ENCODE measurements at places on chromosomes 4 and X.

DNA sequence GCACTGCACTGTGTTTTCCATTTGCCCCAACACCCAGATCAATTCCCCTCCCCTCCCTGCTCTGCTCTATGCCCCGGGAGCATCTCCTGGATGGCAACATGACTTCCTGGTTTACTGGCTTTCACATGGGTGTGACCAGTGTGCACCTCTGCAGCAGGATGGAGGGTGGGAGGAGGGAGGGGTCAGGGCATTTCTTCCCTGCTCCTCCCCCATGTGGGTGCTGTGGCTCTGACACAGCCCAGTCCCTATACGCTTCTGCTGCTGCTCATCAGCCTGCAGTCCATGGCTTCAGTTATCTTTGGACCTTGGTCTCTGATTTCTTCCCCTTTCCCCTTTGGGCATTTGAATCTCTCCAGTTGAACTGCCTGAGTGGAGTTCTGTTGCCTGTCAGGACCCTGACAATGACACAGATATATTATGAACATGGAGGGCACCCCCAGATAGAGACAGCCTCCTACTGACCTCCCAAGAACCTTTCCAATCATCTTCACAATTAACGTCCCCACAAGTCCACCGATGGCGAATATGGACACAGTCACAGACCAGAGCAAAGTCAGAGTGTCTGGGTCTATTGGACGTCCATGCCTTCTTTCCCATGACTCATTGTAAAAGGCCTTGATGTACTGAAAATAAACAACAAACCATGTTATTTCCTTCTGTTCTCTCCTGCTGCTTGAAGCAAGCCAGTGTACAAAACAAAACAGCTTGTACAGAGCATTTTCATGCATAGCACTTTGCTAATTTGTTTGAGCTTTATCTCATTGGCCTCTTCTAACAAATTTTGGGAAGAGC lies 24.8 kb downstream of the SLC2A9 start:
- DNase-seq: no peak

GRCh38 chr4:55251896-55252295 lies 94.1 kb upstream of the SRD5A3 start:
- no peak for DNase-seq

DNA sequence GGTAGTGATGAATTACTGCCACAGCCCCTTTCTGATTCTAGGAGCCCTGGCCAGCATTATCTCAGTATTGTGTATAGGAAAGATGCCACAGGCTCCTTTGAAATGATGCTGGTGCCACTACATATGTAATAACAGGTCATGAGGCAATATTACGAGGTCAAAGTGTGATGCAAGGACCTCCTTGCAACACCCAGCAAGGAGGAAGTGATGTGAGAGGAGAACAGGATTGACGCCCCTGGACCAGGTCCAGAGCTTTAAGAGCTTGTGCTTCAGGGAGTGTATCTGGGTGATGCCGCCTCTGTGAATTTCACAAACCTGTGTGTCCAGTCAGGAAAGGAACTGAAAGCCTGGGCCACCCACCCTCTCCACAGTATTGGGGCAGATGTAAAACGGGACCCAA lies 261.8 kb downstream of the MID1IP1 start:
- peak; percentile 89 for DNase-seq

DNA sequence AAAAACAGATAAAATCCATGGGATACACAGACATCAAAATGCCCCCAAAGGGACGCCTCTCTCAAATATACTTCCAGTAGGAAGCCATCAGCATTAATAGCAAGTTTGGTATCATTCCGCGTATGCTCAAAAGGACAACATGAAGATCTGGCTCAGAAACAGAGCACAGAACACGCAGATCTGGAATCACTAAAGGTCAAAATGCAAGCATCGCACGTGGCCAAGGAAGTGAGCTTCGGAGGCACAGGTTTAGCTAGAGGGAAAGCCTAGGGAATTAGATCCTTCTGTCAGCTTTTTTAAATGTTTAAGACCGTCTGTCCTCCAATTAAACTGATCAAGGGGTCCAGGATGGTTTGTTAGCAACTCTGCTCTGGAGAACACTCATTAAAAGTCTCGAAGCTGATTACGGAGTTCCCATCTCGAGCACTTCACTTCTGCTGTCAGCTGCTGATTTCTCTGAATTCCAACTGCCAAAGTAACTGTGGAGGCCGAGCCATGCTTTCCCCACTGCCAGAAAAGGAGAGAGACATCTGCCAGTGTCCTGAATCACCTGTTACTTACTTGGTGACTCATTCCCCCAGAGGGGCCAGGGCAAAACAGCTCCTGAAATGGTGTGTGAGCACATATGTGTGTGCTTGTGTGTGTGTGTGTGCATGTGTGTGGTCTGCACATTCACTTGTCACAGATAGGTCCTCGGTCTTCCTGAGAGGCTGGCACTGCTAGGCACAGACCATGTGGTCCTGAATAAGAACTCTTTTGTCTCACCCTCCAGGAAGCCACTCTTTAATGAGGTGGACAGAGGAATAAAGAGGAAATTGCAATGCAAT lies 177.7 kb upstream of the PPARGC1A start:
- no peak for DNase-seq

GRCh38 chr4:83114576-83114975 lies at the start of gene PLAC8:
PLAC8 (minus strand) TSS chr4:83114729; CDS start chr4:83107921, 6,808 bp downstream.
- DNase-seq: peak; percentile 89

GRCh38 chr4:150316332-150317205 lies 238.3 kb downstream of the DCLK2 start:
- no peak for DNase-seq

GRCh38 chrX:49278081-49278480 lies 8.5 kb downstream of the PPP1R3F start:
- DNase-seq: no peak

DNA sequence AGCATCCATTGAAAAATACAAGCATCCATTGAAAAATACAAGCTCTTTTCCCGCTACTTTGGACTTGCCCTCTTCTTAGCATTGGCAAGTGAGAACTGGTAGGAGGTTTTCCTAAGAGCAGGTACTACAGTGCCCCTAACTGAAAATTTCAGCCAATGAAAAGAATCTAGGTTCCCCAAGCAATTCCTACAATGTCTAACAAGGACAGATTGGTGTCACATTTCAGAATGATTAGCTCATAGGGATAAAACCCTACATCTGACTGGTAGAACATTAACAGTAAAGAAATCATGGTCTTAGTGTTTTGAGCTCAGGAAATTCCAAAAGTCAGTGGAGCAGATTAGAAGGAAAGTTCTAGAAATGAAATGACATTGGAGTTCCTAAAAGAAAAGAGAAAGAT lies 68.6 kb upstream of the QRFPR start:
- DNase-seq: no peak

- no peak for DNase-seq
Measured at GRCh38 chr4:52846502-52846901, 15.6 kb upstream of the RASL11B start.

DNA sequence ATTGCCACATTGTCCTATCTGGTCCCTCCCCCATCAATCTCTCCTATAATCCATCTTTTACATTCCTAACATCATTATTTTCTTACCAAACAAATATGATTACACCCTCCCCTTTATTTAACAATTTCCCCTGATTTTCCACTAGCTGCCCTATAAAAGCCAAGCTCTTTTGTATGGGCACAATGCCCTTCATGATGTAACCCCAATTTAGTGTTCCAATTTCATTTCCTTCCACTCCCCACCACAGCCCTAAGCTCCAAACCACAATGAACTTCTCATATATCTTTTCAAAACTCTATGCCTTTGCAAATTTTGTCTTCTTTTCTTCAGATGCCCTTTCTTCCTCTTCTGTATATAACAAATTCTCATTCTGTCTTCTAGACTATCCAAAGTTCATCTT lies 39.5 kb upstream of the PTPN13 start:
- no peak for DNase-seq

GRCh38 chr4:53476232-53477037 lies 99.0 kb downstream of the FIP1L1 start:
- no peak for DNase-seq

- no peak for DNase-seq
Measured at GRCh38 chr4:139499186-139499585, 45.3 kb downstream of the RAB33B start.

GRCh38 chr4:124948976-124949597 lies 236.6 kb upstream of the ANKRD50 start:
- no peak for DNase-seq

DNA sequence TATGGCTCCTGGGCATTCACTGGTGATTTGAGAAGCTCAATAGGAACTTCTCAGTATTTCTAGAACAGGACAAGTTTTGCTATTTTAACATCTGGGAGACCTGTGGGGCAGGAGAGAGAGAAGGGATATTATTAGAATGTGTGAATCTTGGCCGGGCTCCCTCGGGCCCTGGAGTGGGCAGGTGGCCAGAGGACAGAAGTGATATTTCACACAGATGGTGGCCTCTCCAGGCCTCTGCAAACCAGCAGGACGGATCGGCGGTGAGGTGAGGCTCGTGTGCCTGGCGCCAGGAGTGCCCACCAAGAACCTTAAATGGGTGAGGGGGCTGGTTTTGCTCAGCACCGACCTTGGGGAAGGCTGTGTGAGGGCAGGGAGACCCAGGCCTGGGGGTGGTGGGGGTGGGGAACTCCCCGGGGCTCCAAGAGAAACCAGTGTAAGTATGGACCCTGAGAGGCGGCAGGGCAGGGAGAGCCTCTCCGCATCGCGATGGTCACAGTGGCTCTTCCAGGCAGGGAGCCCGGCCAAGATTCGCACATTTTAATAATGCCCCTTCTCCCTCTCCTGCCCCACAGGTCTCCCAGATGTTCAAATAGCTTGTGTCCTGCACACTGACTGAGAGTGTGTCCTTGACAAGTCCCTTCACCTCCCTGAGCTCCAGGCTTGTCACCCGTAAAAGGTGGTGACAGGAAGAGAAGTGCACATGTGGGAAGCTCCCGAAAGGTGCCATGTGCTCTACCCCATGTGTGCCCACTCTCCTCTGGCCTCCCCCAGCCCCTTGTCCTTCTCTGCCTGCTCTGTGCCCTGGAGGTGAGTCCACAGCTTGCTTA lies 64.9 kb downstream of the SORCS2 start:
- DNase-seq: no peak

- no peak for DNase-seq
Measured at GRCh38 chr4:76736414-76736813, 161.5 kb downstream of the SOWAHB start.

DNA sequence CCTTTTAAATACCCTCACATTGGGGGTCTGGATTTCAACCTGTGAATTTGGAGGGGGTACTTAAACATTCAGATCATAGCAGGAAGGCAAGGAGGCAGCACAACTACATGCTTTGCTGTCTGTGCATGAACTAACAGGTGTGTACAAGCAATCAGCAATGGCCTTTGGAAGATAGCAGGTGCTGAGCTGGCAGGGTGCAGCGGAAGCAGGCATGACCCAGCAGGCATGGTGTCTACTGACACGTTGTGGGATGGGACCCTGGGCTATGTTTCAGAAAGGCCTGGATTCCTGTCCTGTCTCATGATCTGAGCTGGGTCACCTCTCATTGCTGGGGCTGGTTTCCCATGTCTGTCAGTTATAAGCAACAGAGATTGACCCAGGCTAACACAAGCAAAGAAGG lies 13.9 kb downstream of the PPP2R2C start:
- DNase-seq: no peak

DNA sequence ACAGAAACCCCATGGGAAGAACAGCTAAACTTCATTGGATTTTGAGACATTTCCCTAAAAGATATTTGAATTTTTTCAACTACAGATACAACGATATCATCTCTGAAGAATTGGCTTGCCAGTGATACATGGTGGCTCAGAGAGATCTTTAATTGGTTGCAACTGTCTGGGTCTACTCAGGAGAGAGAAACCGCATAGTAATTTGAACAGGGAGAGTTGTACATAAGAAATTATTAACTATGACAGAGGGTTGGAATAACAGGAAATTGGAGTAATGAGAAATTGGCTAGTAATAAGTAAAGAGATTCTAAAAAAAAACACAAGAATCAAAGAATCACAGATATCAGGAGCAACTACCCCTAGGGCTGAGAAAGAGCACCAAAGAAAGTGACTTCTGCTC lies 118.4 kb downstream of the KLHL13 start:
- DNase-seq: no peak

GRCh38 chr4:103425406-103425805 lies 227.3 kb upstream of the CENPE start:
- peak; percentile 22 for DNase-seq

- DNase-seq: no peak
Measured at GRCh38 chrX:44747317-44747716, 96.5 kb upstream of the DUSP21 start.

DNA sequence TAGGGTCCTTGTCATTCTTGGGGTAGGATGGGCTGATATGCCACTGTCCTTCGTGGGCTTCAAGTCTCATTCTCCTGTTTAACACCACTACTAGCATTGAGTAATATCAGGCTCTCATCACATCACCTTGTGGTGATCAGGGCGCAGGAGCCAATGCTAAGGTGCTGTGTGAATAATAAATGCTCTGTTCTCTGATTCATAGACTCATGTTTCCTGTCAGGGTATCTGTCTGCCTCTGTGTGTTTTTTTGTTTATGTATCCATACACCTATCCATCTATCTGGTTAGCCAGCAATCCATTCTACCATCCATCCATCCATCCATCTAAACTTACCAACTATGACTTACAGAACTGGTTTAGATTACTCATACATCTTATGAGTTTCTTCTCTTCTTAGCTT lies 525.1 kb upstream of the ATOH1 start:
- DNase-seq: no peak

DNA sequence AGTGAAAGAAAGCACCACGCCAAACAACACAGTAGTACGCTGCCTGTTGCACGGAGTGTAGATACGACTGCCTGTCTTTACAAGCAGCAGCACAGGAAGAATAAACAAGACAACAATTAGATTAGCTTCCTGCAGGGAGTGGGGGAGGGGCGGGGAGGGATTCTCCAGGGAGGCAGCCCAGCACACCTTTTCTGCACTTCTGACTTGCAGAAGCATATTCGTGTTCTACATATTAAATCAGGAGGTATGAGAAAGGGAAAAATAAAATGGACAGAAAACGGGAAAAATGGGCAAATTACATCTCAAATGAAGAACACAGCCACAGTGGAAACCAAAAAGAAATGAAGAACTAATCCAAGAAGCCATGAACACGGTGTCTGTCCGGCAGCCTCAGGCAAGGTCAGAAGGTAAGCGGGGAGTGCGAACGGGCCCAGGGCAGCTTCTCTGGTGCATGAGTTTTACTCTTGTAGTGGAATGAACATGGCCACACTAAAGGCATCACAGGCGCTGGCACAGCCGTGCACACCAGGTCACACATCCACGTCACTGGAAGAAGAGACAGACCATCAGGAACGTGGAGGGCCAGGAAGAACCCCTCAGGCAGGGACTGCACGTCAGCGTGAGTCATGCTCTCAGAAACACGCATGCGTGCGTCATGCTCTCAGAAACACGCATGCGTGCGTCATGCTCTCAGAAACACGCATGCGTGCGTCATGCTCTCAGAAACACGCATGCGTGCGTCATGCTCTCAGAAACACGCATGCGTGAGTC lies 20.1 kb upstream of the ADRA2C start:
- no peak for DNase-seq

GRCh38 chr4:6868386-6868785 lies 41.2 kb upstream of the TBC1D14 start:
- DNase-seq: no peak

Measured in NCI-H2029 treated with DMSO at 0.1 percent for 48 hours (cell line).